Activated CD4-positive, alpha-beta T cell treated with anti-CD3 and anti-CD28 coated beads for 4 hours (primary cell): ENCODE measurements at places on chromosomes 1 and 21.

- DNase-seq = no peak
Observed at GRCh38 chr1:67368046-67368514, 60.4 kb downstream of the IL12RB2 start.

- no peak for DNase-seq
Observed at GRCh38 chr21:15667010-15667409, 62.8 kb upstream of the USP25 start.

GRCh38 chr1:231211005-231211857, 29.8 kb upstream of the GNPAT start:
- DNase-seq = peak; percentile 85

- DNase-seq = peak; percentile 64
Observed at GRCh38 chr1:39091845-39092645, 65.9 kb downstream of the NDUFS5 start.

- DNase-seq = no peak
Observed at GRCh38 chr1:95935719-95936118, 701.7 kb downstream of the RWDD3 start.

GRCh38 chr1:119108988-119109387, 31.5 kb downstream of the WARS2 start:
- DNase-seq = no peak

GRCh38 chr21:33418691-33419090, 15.5 kb downstream of the IFNGR2 start:
- DNase-seq = no peak

DNA sequence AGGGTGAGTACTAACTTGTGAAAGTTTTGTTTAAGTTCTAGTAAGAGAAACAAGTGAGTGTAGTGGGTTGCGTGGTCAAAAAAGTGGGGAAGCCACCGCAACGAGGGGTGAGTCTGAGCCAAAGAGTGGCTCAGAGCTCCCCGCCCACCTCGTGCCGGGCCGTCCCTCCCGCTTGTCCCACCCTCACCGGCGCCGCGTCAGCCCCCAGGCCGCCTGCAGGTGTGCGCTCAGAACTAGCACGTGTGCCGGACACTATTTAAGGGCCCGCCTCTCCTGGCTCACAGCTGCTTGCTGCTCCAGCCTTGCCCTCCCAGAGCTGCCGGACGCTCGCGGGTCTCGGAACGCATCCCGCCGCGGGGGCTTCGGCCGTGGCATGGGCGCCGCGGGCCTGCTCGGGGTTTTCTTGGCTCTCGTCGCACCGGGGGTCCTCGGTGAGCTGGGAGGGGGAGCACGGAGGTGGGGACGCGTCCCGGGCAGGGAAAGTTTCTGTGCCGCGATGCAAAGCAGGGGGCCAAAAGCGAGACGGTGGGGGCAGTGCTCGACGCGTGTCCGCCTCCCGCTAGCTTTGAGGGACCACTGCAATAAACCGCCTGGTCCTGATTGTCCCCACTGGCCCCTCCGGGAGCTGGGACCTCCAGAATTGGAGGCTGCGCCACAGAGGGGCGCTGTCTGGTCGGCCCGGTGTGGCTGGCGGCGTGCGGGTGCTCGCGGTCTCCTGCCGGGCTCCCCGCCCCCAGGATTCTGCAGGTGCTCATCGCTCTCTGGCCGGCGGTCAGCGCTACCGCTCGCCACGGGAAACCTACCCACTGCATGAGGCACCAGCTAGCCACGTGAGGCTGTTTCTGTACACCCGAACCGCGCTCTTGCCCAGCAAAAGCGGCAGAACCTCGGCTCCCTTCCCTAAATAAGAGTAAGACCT, at the start of gene CR2:
TSS of gene CR2 (plus strand) at position 283 of the 919 bp plus-strand sequence. CDS start at position 374, 91 bp downstream.
- peak; percentile 40 for DNase-seq

- no peak for DNase-seq
Observed at GRCh38 chr21:29524055-29524454, 225.3 kb downstream of the BACH1 start.

- DNase-seq = no peak
Observed at GRCh38 chr1:31987135-31987619, 26.5 kb upstream of the KHDRBS1 start.

- no peak for DNase-seq
Observed at GRCh38 chr1:8733484-8733883, 84.0 kb downstream of the RERE start.

DNA sequence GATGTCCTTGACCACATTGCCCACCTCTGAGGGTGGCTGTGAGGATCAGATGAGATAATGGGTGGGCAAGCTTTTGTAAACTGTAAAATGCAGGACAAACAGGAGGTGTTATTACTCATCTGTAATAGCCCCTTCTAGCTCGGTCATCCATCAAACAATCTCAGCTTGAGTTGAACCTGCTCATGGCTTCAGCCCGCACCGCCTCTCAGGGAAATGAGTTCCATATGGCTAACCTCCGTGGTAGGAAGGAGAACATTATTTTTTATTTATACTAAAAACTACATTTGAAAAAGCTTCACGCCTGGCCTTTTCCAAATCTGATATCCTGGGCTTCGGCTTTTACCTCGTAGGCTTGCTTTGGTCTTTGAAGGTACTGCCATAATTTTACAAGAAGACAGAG, 116.2 kb upstream of the USP24 start:
- no peak for DNase-seq
